ENCODE measurements at places on chromosomes 16 and 17. TPM values are rescaled to one million over a fixed set of nuclear protein-coding genes. Genes with fewer than 3 reads are reported as not detected.
A peak's percentile ranks its signal among the peaks of the same experiment; 100 is the strongest.

DNA sequence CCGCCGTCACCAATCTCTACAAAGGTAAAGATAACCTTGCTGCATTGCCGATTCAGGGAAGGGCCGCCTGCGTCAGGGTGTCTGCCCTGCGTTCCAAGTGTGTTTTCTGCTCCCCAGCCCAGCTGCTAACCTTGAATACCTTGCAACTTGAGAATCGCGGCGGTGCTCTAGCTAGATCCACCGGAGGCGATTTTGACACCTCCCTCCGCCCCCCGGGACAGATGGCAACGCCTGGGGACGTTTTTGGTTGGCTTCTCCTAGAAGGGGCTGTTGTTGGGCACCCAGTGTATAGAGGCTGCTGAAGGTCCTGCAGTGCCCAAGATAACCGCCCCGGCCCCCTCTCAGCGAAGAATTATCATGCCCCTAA lies 1.5 kb downstream of the HAPSTR1 start:
- no peaks in the 10 kb centered on the region for H3K36me3 ChIP-seq
- peaks cover 16% of the 10 kb centered on the region for H3K4me1 ChIP-seq
- H3K27me3 ChIP-seq = no peaks in the 10 kb centered on the region

DNA sequence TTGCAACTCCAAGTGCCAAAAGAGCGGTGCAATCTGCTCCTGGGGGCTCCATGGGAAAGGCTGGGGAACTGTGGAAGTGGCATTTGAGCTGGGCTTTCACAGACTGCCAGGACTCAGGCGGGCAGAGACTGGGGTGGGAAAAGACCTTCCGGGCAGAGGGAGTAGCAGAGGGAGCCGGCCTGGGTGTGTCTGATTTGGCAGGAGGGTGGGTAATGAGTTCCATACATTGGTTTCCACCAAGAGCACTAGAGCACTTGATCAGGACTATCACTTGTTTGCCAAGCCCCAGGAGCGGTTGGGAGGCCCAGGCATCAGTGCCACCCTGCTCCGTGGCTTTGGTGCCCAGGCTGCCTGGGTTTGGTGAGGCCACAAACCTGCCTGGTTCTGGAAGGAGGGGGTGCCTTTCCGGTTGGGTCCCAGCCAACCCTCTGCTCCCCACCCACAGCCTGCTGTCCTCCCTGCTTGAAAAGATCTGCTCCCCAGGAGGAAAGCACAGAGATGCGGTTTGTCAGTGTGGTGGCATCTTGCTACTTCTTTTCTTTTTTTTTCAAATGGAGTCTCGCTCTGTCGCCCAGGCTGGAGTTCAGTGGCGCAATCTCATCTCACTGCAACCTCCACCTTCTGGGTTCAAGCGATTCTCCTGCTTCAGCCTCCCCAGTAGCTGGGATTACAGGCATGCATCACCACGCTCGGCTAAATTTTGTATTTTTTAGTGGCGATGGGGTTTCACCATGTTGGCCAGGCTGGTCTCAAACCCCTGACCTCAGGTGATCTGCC lies 3.5 kb upstream of the TRIM47 start:
- no peak for DNase-seq
- H3K27me3 ChIP-seq = no peaks in the 10 kb centered on the region
- peaks cover 5% of the 10 kb centered on the region for H3K4me1 ChIP-seq
- no peaks in the 10 kb centered on the region for H3K36me3 ChIP-seq

- H3K4me1 ChIP-seq = peaks cover 4% of the 10 kb centered on the region
- H3K27ac ChIP-seq = no peak overlapping the region
- DNase-seq = peak; percentile 41
- H3K4me3 ChIP-seq = no peak overlapping the region
- no peaks in the 10 kb centered on the region for H3K27me3 ChIP-seq
Measured at GRCh38 chr16:24858219-24859041, 12.7 kb downstream of the SLC5A11 start.

Gene SCNN1B
- total RNA-seq = 1.0 TPM

- no peaks in the 10 kb centered on the region for H3K4me1 ChIP-seq
- no peaks in the 10 kb centered on the region for H3K36me3 ChIP-seq
- no peak overlapping the region for H3K27ac ChIP-seq
- H3K4me3 ChIP-seq = no peak overlapping the region
Measured at GRCh38 chr17:44745301-44745700, 13.5 kb upstream of the ADAM11 start.

GRCh38 chr16:56428091-56428490 lies 2.7 kb upstream of the AMFR start:
- H3K4me1 ChIP-seq = no peaks in the 10 kb centered on the region
- H3K4me3 ChIP-seq = no peak overlapping the region
- H3K36me3 ChIP-seq = no peaks in the 10 kb centered on the region
- no peaks in the 10 kb centered on the region for H3K27me3 ChIP-seq
- DNase-seq = no peak

GRCh38 chr17:2484876-2485275 lies 26.8 kb downstream of the METTL16 start:
- H3K27ac ChIP-seq = no peak overlapping the region
- no peak overlapping the region for H3K4me3 ChIP-seq

Gene ARL5C
- total RNA-seq = not detected

Gene MPO
- not detected for total RNA-seq

Measured in ovary (tissue), 10 donors.